ENCODE measurements at places on chromosomes 3 and 15. TPM values are rescaled to one million over a fixed set of nuclear protein-coding genes. Genes with fewer than 3 reads are reported as not detected.
A peak's percentile ranks its signal among the peaks of the same experiment; 100 is the strongest.

The GOLGA8J gene
- 0.36 TPM for total RNA-seq

The LHFPL4 gene
- 31.2 TPM for total RNA-seq

The FSIP1 gene
- 6.1 TPM for total RNA-seq

The TRH gene
- total RNA-seq: 16.4 TPM

The OSTN gene
- 0.54 TPM for total RNA-seq

The CLSTN2 gene
- total RNA-seq: 26.9 TPM

The CHRD gene
- 10.3 TPM for total RNA-seq

The CDHR4 gene
- total RNA-seq: not detected

The POLQ gene
- total RNA-seq: 5.5 TPM

The RASGRF1 gene
- 16.9 TPM for total RNA-seq

GRCh38 chr3:15505479-15506165 lies 15.9 kb downstream of the COLQ start:
- DNase-seq: no peak

- no peak for DNase-seq
Observed at GRCh38 chr3:155572085-155572484, 172.8 kb downstream of the PLCH1 start.

DNA sequence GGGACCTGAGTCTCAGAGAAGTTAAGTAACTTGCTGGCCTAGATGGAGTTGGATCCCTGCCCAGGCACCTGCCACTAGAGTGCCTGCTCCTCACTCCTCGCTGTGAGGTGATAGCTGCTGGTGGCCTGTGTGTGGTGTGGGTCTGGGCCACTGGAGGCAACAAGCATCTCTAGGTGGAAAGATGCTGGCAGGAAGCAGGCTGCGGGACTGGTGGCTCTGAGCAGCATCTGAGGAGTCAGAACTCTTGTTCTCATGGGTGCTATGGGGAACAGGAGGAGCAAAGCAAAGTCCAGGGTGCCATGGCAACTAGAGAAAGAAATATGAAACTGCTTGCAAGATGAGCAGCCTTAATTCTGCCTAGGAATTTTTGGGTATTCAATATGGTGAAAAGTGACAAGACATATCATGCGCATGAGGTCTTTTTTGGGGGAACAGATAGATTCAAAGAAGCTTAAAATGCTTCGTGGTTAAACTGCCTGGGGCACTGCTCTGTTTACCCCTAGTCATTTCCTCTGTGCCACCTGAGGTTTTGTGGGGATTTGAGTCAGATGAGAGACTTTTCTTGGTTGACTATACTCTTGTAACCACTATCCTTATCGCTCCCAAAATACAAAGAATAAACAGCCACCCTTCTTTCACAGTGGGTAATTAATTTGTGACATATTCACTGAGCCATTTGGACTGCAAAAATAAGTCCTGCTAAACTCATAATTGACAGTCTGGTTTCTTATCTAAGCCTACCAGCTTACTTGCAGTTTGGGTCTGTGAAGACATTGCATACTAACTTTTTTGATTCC lies 50.3 kb downstream of the MED12L start:
- DNase-seq: peak; percentile 11

DNA sequence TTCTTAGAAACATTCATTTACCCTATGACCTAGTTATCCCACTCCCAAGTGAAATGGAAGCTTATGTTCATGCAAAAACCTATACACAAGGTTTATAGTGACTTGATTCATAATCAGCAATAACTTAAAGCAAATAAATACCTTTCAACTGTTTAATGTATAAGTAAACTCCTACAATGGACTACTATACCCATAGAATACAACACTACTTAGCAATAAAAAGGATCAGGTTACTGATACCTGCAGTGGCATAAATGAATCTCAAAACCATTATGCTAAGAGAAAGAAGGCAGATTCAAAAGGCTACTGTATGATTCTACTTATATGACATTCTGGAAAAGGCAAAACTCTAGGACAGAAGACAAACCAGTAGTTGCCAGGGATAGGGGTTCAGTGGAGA lies 8.3 kb upstream of the POLR2M start:
- DNase-seq: no peak

- no peak for DNase-seq
Observed at GRCh38 chr3:154227531-154227930, 96.8 kb downstream of the DHX36 start.

- no peak for DNase-seq
Observed at GRCh38 chr3:179921500-179921899, 115.2 kb downstream of the PEX5L start.

GRCh38 chr3:136251511-136251910 lies 1.4 kb downstream of the PCCB start:
- no peak for DNase-seq

- no peak for DNase-seq
Observed at GRCh38 chr3:35772381-35773015, 133.2 kb downstream of the ARPP21 start.

GRCh38 chr3:182198345-182198744 lies 486.6 kb downstream of the SOX2 start:
- no peak for DNase-seq

- no peak for DNase-seq
Observed at GRCh38 chr3:128804017-128804810, 75.2 kb upstream of the ACAD9 start.

GRCh38 chr3:100706365-100706764 lies 2.9 kb upstream of the TFG start:
- no peak for DNase-seq

DNA sequence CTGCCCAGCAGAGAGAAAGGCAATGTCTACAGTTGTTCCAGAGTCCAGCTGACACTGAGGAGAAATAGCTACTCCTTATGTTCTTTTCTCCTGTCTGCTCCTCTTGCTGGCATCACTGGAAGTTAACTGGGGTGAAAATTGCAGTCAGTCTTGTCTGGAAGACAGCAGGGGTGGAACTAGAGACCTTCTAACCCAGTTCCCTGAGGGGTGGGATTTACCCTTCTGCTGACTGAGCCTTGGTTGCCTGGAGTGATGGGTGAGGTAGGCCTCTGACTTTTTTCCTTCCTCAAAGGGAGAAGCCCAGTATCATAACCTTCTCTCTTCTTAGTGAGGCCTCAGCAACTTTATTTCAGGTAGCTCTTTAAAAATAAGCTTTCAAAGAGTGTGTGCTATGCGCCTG lies 16.2 kb downstream of the ZNF609 start:
- DNase-seq: no peak

- no peak for DNase-seq
Observed at GRCh38 chr15:72845981-72846383, 62.4 kb upstream of the ADPGK start.

DNA sequence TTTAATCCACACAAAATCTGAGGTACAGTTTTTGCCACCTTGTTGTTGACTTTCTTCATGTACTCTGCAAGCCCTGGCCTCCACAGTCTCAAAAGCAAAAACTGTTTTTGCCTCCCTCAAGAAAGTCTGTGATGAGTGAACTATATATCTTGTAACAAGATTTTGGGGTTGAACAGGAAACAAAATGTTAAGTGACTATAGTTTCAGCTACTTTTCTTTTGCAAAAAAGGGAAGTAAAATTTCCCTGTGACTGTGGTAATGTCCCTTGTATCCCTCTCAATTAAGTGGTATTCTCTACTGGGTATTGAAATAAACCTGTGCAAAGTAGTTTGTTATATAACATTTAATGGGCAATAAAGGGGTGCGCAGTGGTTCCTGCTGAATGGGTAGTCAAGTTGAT lies 21.3 kb upstream of the SCAANT1 start:
- DNase-seq: no peak

- DNase-seq: no peak
Observed at GRCh38 chr3:149626671-149627070, 31.2 kb downstream of the WWTR1 start.

- DNase-seq: no peak
Observed at GRCh38 chr3:65669163-65669875, 369.4 kb downstream of the MAGI1 start.

DNA sequence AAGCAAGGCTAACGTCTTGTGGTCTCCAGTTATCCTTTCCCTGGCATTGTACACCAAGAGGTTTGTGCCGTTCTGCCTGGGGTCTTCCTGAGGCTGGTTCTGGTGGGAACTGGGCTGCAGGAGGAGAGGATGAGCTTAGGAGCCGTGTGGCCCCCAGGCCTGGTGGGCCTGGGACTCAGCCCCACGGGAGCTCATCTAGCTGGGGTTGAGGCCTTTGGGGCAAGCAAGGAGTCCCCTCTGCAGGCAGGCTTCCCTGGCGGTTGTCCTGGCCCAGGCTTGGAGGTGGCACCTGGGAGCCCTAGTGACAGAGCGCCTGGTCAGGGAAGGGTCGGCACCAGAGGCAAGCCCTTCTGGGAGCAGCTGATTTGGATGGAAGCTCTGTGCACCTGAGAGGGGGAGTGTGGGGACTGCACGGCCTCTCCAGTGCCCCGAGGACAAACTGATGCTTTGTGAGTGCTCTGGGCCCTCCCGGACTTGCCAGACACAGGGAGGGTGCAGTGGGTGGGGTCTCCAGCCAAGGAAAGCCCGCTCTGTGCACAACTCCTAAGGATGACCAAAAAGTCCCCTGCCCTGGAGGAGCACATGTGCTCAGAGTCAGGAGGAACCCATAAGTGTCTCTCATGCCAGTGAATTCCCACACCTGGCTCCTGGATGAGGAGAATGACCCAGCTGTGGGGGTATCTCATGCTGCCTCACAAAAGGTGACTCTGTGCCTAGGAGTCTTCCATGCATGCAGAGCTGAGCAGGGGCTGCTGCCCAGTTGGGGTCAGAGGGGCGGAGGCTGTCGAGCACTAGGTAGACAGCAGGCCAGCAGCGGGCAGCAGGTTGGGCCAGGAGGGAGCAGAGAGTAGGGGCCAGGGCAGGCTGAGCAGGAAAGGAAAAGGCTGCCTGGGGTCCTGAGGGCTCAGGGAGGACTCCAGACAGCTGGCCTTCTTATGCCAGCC lies 2.7 kb downstream of the PAK6 start:
- DNase-seq: no peak

GRCh38 chr3:99761415-99762165 lies 56.1 kb upstream of the CMSS1 start:
- DNase-seq: no peak

DNA sequence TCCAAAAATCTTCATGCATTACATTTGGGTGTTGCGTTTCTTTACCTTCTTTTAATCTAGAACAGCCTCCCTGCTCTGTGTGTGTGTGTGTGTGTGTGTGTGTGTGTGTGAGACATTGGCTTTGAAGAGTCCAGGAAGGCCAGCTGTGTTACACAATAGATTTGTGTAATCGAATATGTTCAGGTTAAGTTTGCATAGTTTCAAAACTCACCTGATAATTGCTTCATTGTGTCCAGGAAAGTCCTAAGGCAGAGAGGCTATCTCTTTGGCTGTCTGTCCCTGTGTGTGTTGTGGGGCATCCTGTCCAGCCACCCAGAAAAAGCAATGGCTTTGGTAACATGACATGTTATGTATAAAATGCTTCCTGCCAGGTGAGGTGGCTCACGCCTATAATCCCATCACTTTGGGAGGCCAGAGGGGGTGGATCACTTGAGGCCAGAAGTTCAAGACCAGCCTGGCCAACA lies 37.5 kb downstream of the ZNF710 start:
- no peak for DNase-seq

- no peak for DNase-seq
Observed at GRCh38 chr3:164608554-164609276, 469.6 kb downstream of the SI start.

DNA sequence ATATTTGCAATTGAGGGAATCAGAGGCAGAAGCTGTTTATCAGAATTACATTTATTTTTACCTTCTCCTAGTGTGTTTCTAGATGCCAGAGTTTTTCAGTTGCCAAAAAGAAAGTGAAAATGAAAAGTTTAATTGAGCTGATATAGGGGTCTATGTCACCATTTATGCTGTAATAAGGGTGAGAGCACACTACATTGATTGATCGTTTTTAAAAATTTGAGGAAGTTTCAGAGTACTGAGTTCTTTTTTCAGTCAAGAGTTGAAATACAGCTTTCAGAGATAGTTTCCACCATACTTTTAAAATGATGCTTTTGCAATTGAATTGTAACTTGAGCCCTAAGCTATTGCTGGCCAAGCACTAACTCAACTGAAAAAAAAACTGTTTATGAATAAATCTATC lies 326.9 kb downstream of the UNC13C start:
- DNase-seq: no peak

GRCh38 chr3:16319307-16319706 lies 54.3 kb downstream of the OXNAD1 start:
- DNase-seq: no peak

DNA sequence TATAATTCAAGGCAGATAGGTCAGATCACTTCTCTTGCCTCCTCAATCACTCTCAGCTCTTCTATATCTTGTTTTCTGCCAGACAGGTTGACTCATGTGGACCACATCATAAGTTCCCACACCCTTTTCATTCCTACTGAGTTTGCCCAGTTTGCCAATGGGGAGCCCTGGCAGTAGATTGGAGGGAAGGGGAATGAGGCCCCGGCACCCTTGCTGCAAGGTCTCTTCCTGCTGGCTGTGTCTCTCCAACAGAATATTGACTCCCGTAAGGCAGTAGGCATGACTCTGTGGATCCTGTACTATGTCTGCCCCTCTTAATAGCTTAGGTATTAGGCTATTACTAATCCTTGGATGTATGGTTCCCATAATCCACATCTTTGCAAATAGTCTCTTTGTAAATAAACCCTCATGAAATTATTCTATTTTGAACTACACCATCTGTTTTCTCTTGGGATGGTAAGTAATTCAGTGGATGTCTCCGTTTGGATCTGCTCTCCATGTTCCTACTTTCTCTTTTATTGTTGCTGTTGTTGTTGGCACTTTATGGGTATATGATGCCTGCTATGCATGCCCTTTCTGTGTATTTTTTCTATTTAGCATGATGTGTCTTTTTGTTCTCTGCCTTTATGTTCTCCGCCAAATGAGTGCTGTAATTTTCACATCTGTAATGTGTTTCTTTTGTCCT lies 65.5 kb upstream of the DCBLD2 start:
- no peak for DNase-seq

DNA sequence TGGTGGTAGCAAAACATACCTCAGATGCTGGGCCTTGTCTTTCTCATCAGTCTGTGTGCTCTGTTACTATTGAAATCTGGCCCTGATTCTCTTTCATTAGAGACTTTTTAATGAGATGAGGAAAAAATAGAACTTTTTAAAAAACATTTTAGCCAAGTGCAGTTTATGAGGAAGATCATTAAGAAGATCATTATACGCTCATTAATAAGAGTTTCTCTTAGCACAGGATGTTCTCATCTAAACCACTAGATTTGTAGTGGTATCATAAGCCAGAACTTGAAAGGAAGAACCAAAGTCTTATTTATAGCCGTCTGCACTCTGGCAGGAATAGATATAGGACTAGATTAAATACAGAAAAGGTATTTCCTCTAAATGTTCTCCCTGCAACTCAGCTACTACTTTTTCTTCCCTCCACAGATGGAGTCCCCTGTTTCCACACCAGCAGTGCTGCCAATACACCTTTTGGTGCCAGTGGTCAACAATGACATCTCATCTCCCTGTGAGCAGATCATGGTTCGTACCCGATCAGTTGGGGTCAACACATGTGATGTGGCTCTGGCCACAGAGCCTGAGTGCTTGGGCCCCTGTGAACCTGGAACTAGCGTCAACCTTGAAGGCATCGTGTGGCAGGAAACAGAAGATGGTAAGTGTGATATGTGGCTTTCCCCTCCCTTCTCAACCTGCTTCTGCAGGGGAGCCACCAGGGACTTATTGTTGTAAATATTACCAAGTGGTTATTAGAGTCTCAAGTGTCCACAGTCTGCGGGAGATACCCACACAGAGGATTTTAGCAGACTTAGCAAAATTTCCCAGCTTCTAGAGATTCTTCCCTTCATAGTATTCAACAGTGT lies 152.8 kb downstream of the RBPMS2 start:
- DNase-seq: no peak

GRCh38 chr3:150255413-150255812 lies 152.7 kb upstream of the TSC22D2 start:
- peak; percentile 7 for DNase-seq
